ENCODE measurements at places on chromosomes 16 and 17.

DNA sequence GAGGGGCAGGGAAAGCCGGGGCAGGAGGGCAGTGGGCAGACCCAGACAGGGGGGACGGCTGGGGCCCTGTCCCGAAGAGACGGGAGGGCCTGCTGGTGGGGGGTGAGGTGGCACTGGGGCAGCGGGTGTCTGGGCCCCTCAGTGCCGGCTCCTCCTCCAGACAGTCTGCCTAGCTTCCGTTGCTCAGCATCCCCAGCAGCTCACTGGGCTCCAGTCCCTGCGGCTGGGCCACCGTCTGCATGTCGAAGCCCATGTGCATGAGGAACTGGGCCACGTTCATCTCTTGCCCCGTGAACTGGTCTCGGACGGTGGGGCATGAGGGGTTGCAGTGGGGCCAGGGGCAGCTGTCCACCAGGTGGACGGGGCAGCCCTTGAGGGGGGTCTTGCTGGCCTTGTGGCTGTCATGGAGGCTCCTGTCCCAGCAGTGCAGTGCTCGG, 5.8 kb upstream of the MYADML2 start:
- no peak for DNase-seq

DNA sequence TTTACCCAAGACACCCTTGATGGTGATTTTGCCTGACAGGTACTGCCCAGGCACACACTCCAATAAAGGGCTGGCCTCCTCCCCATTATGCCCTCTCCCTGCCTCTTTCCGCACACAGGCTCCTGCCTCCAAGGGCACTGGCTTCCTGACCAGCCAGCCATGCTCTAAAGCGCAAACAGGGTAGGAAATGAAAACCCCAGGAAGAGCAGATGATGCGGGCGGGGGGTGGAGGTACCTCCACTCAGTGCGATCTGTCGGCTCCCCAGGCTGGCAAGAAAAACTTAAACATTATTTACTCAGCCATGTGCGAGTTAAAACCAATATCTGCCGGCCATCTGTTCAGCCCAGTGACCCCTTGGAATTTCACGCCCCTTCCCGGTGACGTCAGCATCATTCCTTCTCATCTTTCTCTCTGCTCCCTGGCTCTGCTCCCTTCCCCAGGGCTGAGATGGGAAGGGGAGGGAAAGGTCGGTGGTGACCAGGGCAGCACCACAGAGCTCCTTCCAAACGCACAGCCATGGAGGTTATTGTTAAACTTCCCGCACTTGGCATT, 262.5 kb downstream of the CBLN1 start:
- DNase-seq = no peak

DNA sequence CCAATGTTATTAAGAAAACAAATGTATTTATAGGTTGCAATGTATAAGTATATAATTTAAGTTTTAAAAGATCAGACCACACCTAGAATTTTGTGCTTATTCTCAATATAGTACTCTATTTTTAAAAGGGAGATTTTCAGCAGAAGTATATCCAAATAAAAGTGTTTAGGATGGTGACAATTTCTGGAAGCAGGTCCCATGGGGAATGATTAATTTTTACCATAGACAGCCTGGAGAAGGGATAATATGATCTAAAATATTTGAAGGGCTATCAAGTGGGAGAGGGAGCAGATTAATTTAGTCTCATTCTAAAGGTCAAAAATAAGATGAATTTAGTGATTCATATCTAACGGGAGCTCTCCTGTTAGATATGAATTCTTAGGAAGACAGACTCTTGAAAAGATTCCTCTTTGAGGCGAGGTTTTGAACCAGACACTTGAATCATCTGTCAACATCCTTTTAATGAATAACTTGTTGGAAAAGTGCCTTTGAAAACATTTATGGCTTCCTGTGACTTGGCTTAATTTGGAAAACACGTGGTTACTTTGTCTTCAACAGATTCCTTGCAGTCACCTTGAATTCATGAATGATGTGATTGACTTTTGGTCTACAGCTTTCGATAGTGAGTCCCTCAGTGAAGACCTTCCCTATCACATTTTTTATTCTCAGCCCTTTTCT, 29.3 kb upstream of the SMIM36 start:
- DNase-seq = no peak

- no peak for DNase-seq
Measured at GRCh38 chr16:29745853-29746345, at the start of gene C16orf54. Gene C16orf54 (minus strand): TSS chr16:29745990. CDS start chr16:29744951, 1,039 bp downstream.

DNA sequence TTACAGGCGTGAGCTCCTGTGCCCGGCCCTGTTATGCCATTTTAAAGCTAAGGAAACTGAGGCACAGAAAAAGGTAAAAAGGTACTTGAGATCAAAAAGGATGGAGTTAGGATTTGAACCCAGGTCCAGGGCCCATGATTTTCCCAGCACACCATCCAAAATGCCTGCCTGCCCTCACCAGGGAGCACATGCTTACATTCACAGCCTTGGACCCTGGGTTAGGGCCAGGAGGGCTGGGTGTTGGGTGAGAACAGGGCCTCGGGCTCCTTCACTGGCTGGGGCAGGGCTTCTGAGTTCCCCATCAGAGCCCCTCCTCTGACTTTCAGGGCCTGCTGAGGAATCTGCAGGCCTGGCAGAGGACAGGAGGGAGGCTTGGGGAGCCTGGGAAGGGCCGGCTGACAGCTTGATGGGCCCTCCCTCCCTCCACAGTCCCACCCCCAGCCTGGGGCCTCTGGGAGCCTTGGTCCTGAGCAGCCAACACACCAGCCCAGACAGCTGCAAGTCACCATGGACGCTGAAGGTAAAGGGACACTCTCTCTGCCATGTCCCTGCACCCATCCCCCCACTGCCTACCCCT, at the start of gene QPRT:
Gene QPRT (plus strand): TSS at position 490 of the 577 bp plus-strand sequence. CDS start 18 bp downstream, at position 508.
- DNase-seq = peak; percentile 12

DNA sequence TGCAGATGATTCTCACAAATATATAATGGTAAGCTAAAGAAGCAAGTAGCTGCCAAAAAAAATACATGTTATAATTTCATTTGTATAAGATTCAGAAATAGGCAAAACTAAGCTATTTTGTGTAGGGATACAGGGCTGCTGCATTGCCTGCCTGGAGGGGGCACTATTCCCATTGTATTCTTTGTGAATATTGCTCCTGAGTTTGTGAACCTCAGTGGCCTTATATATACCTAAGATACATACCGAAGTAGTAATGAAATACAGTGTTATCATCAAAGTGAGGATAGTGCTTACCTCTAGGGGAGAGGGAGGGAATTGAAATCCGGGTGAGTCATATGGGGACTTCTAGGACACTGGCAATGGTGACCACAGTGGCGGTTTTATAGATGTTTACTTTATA, 53.5 kb downstream of the C17orf58 start:
- no peak for DNase-seq

GRCh38 chr16:424623-425081, 797 bp upstream of the RAB11FIP3 start:
- no peak for DNase-seq

- no peak for DNase-seq
Measured at GRCh38 chr16:68825427-68825826, 17.9 kb upstream of the TANGO6 start.

DNA sequence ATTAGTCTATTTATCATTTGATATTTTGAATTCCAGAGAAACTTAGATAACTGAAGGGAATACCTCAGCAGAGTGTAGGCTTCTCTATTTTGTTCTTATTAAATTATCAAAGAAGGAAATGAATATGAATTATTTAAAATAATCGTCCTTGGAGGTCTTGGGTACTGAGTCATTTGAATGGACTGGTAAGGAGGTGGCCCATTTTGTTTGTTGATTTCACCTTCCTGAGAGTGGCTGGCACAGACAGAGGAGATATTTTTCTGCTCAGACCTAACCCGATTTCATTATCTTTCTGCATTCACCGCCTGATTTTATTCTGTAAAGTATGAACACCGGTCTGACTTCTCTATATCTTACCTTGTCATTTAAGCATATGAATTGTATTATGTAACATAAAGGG, 88.0 kb downstream of the USP22 start:
- no peak for DNase-seq

DNA sequence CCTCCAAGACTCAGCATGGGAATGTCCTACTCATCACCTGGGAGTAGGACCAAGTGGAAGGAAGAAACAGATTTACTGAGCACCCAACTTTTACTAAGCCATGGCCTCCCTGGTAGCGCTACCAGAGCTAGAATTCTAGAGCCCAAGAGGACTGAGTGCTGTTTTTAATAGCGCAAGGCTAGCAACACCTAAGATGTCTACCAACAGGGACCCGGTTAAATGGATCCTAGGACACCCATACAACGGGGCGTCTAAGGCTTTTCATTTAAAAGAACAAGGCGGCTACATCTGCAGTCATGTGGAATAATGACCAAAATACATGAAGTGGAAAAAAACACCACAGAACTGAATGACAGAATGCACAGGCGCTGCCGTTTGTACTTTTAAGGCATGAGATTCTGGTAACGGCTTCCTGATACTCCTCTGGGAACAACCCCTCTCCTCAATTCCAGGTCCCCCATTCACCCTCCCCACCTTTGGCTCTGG, 5.1 kb downstream of the GGA2 start:
- DNase-seq = no peak

Data from dorsolateral prefrontal cortex (tissue), 122 donors.